ENCODE measurements at places on chromosomes 4 and X.

- H3K4me1 ChIP-seq = no peaks in the 10 kb centered on the region
- no peak overlapping the region for H3K4me3 ChIP-seq
- H3K27ac ChIP-seq = no peak overlapping the region
Observed at GRCh38 chr4:21013501-21013900, 313.2 kb downstream of the PACRGL start.

GRCh38 chr4:84681486-84682274, 98.8 kb downstream of the CDS1 start:
- peaks cover 77% of the 10 kb centered on the region for H3K36me3 ChIP-seq
- H3K4me3 ChIP-seq = no peak overlapping the region
- peaks cover 10% of the 10 kb centered on the region for H3K4me1 ChIP-seq
- H3K27me3 ChIP-seq = no peaks in the 10 kb centered on the region
- H3K27ac ChIP-seq = no peak overlapping the region

GRCh38 chr4:25065431-25065858, 34.7 kb upstream of the LGI2 start:
- no peak overlapping the region for H3K27ac ChIP-seq
- H3K36me3 ChIP-seq = no peaks in the 10 kb centered on the region
- no peaks in the 10 kb centered on the region for H3K27me3 ChIP-seq
- no peak overlapping the region for H3K4me3 ChIP-seq
- no peak for DNase-seq
- no peaks in the 10 kb centered on the region for H3K4me1 ChIP-seq

- H3K4me3 ChIP-seq = no peak overlapping the region
- H3K4me1 ChIP-seq = peaks cover 6% of the 10 kb centered on the region
- DNase-seq = no peak
- H3K27me3 ChIP-seq = no peaks in the 10 kb centered on the region
- H3K36me3 ChIP-seq = no peaks in the 10 kb centered on the region
Observed at GRCh38 chr4:83558059-83558653, 22.2 kb downstream of the GPAT3 start.

- no peak overlapping the region for H3K4me3 ChIP-seq
- H3K36me3 ChIP-seq = peaks cover 9% of the 10 kb centered on the region
- no peak for DNase-seq
- H3K27ac ChIP-seq = no peak overlapping the region
- no peaks in the 10 kb centered on the region for H3K27me3 ChIP-seq
- H3K4me1 ChIP-seq = peaks cover 6% of the 10 kb centered on the region
Observed at GRCh38 chr4:168388890-168389289, 70.3 kb upstream of the DDX60 start.

- H3K4me3 ChIP-seq = no peak overlapping the region
- no peaks in the 10 kb centered on the region for H3K4me1 ChIP-seq
- H3K27me3 ChIP-seq = no peaks in the 10 kb centered on the region
- H3K36me3 ChIP-seq = no peaks in the 10 kb centered on the region
Observed at GRCh38 chr4:4333265-4333706, 43.2 kb downstream of the ZBTB49 start.

GRCh38 chrX:78384486-78384885, 57.1 kb upstream of the CYSLTR1 start:
- no peak for DNase-seq
- H3K36me3 ChIP-seq = no peaks in the 10 kb centered on the region
- H3K4me1 ChIP-seq = no peaks in the 10 kb centered on the region
- H3K4me3 ChIP-seq = no peak overlapping the region
- no peak overlapping the region for H3K27ac ChIP-seq
- no peaks in the 10 kb centered on the region for H3K27me3 ChIP-seq

Measured in suprapubic skin (tissue), 4 donors.